Psoas muscle (tissue), 8 donors: ENCODE measurements at places on chromosomes 12 and 14. TPM values are rescaled to one million over a fixed set of nuclear protein-coding genes. Genes with fewer than 3 reads are reported as not detected.

The USP5 gene
- total RNA-seq, result 98.1 TPM

The CLEC2A gene
- total RNA-seq, result not detected

The PTCSC3 gene
- not detected for total RNA-seq

The PELI2 gene
- 2.9 TPM for total RNA-seq

The KRT74 gene
- total RNA-seq, result not detected

The MUCL1 gene
- not detected for total RNA-seq

The ERP27 gene
- total RNA-seq, result 0.42 TPM

The ASCL1 gene
- total RNA-seq, result not detected

The KRT78 gene
- total RNA-seq, result not detected

The CLEC4E gene
- 0.37 TPM for total RNA-seq

The PAH gene
- 0.62 TPM for total RNA-seq

The AQP2 gene
- total RNA-seq, result not detected

The CELA1 gene
- total RNA-seq, result not detected

The CCND2 gene
- total RNA-seq, result 3.3 TPM

The REC8 gene
- 1.4 TPM for total RNA-seq

The AVPR1A gene
- total RNA-seq, result 1.6 TPM

The B3GNT4 gene
- 0.38 TPM for total RNA-seq

The TAS2R46 gene
- 0.24 TPM for total RNA-seq

The GPR162 gene
- total RNA-seq, result 1.0 TPM

The NEUROD4 gene
- total RNA-seq, result not detected

The TMEM119 gene
- 2.6 TPM for total RNA-seq

The RFC5 gene
- total RNA-seq, result 2.2 TPM

The KLRF1 gene
- not detected for total RNA-seq

The C3AR1 gene
- 4.9 TPM for total RNA-seq

The KLHDC1 gene
- 6.9 TPM for total RNA-seq

The MBD6 gene
- 44.6 TPM for total RNA-seq

The WASHC3 gene
- total RNA-seq, result 30.5 TPM

The HOXC13 gene
- not detected for total RNA-seq

The PDE3A gene
- 2.1 TPM for total RNA-seq

The SLC39A2 gene
- total RNA-seq, result not detected

The RPL10L gene
- not detected for total RNA-seq

The RIN3 gene
- 3.8 TPM for total RNA-seq

The CYP46A1 gene
- 1.5 TPM for total RNA-seq
